NCI-H226 (cell line): ENCODE measurements at places on chromosomes 1 and 21.
A peak's percentile ranks its signal among the peaks of the same experiment; 100 is the strongest.

DNA sequence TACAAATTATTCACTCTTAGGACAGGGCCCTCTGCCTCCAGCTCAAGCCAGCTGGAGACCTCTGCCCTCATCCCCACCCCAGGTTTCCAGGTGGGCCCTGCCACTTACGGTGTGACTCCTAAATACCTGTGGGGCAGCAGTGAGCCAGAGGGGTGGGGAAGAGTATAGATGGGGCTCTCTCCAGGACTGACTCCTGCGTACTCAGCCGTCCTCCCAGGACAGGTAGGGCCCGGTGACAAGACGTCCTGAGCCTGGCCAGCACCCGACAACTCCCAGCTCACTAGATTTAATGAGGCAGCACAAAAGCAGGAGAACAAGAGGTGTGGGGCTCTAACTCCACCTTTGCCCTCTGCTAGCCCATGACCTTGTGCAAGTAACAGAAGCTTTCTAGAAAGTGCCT is 16.8 kb downstream of the GNG12 start:
- DNase-seq: no peak

GRCh38 chr1:16625497-16626408 is 12.4 kb upstream of the NBPF1 start:
- no peak for DNase-seq

- DNase-seq: no peak
These were observed 292.1 kb upstream of the SNX7 start for GRCh38 chr1:98369463-98369862.

- no peak for DNase-seq
These were observed 221.1 kb downstream of the NPHP4 start for GRCh38 chr1:5770981-5771765.

DNA sequence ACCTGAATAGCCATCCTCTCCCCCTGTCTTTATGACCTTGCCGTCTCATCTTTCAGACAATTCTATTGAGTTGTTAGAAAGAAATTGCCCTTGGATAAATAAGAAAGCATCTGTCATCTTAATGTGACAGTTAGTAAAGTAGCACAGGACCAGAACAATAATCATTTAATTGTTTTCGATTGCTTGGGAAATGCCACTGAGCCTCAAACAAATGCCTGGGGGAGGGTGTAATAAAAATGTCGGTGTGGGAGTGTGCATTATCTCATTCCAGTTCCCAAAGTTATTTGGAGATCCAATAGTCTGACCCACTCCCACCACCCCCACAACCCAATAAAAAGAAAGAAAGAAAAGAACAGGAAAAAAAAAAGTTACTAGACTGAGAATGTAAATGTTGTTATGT is 509.3 kb upstream of the LRRC7 start:
- no peak for DNase-seq

DNA sequence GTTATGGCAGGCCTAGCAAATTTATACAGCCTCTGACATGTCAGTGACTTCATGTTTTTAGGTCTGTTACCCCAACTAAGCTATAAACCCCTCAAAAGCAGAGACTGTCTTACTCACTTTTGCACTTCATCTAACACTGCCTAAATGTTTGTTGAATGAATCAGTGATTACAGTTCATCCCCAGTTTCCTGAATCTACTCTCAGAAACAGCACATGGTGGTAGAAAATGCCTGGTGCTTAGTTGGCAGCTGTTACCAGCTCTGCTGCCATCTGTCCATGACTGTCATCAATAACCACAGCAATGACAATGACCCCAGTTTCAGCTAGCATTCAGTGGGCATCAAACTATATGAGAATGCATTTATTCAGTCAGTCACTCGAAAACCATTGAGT is 110.5 kb upstream of the SERBP1 start:
- peak; percentile 23 for DNase-seq

DNA sequence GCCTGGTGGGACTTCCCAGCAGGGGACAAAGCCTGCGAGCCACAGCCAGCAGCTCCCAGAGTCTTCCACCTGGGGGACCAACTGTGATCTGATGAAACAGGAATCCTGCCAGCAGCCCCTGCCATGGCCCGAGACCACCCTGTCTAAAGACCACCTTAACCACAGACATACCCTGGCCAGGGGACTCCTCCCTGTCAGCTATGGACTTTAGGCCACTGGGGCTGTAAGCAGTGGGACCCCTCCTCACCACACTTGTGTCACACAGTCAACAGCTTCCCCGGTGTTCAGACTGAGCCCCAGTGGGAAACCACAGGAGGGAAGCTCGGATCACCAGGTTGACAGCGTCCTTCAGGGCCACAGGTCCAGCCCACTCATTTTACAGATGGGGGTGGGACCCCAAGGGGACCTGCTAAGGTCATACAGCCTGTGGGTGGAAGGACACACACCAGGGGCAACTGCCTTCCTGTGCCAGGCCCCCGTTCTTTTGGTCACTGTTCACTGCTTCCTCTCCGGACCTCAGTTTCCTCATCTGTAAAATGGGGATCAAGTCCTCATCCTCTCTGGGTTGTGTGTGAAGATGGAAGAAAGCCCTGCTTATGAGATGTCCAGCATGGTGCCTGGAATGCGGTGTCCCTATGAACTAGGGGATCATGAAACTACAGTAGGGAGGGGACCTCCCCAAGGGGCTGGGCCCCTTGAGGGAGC is 11.4 kb downstream of the EPHA2 start:
- no peak for DNase-seq

- DNase-seq: no peak
These were observed 400.5 kb downstream of the KCNT2 start for GRCh38 chr1:196207612-196208217.

- no peak for DNase-seq
These were observed 512.7 kb upstream of the ADGRL4 start for GRCh38 chr1:79519084-79519760.

- no peak for DNase-seq
These were observed 30.1 kb downstream of the NCAM2 start for GRCh38 chr21:21028275-21028820.

- DNase-seq: peak; percentile 7
These were observed 39.6 kb downstream of the ATG4C start for GRCh38 chr1:62823556-62823955.

- no peak for DNase-seq
These were observed 138.1 kb upstream of the KCNJ6 start for GRCh38 chr21:38054334-38054733.

GRCh38 chr21:29208044-29208681 is 77.7 kb downstream of the MAP3K7CL start:
- no peak for DNase-seq

- no peak for DNase-seq
These were observed 796 bp upstream of the RBM8A start for GRCh38 chr1:145927916-145928643.

- peak; percentile 70 for DNase-seq
These were observed 521.0 kb upstream of the B3GALT2 start for GRCh38 chr1:193707271-193708021.

DNA sequence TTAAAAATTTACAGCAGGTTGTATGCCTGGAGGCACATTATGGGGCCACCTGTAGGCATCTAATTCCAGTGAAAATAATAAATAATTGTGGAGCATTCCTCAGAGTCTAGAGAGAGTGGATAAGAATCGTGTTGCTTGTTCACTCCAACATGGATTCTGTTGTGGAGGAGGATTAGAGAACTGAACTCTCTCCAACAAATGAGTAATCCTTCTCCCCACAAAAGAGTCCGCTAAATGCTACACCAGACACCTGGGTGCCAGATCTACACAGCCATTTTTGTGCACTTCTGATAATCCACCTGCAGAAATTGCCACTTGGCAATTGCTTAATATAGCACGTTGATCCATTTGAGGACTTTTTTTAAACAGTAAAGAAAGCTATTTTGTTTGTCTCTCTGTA is 113.7 kb upstream of the DPYD start:
- peak; percentile 80 for DNase-seq

- no peak for DNase-seq
These were observed 34.3 kb upstream of the SLC16A1 start for GRCh38 chr1:112990271-112990670.

- DNase-seq: no peak
These were observed 867 bp downstream of the PTGFRN start for GRCh38 chr1:116910379-116911187.

DNA sequence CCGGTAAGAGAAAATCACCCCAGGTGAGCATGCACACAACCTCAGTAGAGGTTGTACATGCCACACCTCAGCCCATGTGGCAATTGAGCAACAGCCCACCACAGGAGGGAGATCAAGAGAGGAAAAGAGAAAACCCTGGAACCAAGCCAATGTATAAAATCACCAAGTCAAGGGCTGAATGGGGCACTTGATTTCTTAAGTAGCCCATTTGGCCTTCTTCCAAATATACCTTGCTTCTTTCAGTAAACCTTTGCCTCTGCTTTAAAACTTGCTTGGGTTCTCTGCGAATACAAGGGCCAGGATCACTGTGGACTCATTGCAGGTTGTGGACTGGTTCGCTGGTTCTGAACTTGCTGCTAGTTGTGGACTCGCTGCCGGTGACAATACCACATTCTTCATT is 1814.0 kb downstream of the PLA2G4A start:
- no peak for DNase-seq

GRCh38 chr1:67839826-67840225 is 6.6 kb upstream of the GNG12 start:
- DNase-seq: peak; percentile 39

- no peak for DNase-seq
These were observed 22.4 kb upstream of the MAGOH start for GRCh38 chr1:53260631-53261247.

- DNase-seq: no peak
These were observed 115.0 kb downstream of the SYF2 start for GRCh38 chr1:25117233-25117823.

- no peak for DNase-seq
These were observed 23.2 kb downstream of the PEA15 start for GRCh38 chr1:160228431-160228830.

DNA sequence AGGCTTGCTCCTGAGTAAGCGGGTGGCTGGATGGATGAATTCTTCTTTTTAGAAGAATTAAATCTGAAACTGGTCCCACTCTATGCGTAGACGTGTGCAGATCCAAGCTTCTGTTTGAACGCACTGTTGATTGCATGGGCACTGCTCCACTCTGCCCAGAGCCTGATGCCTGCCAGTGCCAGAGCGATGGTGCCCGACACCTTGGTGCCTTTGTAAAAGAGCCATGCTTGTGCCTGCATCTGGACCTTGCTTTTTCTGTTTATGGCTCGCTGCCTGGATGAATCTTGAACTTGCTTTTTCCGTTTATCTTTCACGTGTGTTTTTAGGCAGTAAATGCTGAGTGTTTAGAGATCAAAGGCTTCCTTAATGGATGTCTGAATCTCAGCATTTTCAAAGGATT is 15.0 kb upstream of the PWP2 start:
- no peak for DNase-seq

- no peak for DNase-seq
These were observed 2.0 kb downstream of the HNRNPU start for GRCh38 chr1:244862354-244862698.

DNA sequence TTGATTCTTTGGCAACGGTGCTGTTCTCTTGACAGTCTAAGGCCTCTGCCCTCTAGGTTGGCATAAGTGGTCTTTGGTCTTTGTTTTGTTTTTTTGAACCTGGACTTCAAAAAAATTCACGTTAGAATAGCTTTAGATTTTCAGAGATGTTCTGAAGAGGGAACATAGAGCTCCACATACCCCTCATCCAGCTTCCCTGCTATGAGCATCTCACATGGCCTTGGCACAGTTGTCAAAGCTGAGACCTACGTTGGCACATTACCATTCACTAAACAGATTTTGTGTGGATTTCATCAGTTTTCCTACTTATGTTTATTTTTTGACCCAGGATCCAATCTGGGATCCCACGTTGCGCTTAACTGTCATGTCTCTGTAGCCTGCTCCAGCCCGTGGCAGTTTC is 60.8 kb downstream of the ARHGEF10L start:
- DNase-seq: no peak

- DNase-seq: peak; percentile 49
These were observed 36.4 kb upstream of the TARBP1 start for GRCh38 chr1:234515411-234515810.

- peak; percentile 59 for DNase-seq
These were observed 152.7 kb upstream of the NEGR1 start for GRCh38 chr1:72435025-72435424.

- DNase-seq: no peak
These were observed 82.0 kb downstream of the UCHL5 start for GRCh38 chr1:192977089-192977706.

DNA sequence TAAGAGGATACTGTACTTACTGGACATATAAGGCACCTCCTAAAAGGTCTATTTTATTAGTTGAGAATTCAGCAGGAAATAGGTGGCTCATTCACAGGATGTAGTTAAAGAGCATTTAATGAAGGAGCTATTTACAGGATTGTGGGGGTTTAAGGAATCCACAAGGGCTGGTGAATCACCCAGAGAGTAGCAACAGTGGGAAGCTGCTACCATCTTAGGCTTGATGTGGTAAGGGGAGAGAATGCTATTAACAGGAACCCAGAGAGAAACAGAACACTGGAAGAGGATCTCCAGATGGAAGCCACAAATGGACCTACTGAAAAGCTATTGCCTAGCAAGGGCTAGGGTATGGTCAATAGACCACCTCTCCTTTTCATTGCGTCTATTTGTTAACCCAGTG is 52.0 kb upstream of the COL11A1 start:
- peak; percentile 3 for DNase-seq

DNA sequence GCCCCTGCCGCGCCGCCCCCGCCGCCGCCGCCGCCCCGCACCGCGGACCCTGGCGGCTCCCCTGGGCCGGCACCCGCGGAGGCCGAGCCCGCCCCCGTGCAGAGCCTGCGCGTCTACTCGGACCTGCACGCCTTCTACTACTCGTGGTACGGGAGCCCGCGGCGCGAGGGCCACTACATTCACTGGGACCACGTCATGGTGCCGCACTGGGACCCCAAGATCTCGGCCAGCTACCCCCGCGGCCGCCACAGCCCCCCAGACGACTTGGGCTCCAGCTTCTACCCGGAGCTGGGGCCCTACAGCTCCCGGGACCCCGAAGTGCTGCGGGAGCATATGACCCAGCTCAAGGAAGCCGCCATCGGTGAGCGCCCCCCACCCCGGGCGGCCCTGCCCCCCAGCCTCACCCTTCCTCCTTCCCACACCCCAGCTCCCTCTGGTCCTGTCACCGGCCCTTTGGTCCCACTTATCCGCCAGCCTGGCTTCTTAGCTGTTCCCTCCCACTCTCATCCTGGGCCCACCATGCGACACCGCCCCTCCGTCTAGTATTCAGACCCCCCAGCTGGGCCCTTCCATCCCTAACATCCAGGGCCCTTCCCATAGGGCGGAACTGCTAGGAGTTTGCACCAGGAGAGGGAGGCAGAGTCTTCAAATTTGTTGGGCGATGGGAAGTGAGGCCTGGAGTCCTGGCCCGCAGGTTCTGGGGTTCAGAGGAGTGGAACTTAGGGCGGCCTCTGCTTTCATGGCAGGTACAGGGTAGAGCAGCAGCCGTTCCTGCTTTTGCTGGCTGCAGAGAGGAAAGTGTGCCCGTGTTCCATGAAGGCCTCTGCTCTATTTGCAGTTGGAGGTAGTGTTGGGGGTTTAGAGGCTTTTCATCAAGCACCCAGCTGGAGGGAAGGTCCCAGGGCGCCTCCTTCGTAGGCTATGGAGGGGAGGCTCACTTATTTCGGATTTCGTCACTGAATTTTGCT is 1.0 kb downstream of the MANEAL start:
- no peak for DNase-seq
